ENCODE measurements at places on chromosomes 16 and 17.

- no peak for DNase-seq
Observed at GRCh38 chr17:53336281-53336680, 486.4 kb upstream of the KIF2B start.

DNA sequence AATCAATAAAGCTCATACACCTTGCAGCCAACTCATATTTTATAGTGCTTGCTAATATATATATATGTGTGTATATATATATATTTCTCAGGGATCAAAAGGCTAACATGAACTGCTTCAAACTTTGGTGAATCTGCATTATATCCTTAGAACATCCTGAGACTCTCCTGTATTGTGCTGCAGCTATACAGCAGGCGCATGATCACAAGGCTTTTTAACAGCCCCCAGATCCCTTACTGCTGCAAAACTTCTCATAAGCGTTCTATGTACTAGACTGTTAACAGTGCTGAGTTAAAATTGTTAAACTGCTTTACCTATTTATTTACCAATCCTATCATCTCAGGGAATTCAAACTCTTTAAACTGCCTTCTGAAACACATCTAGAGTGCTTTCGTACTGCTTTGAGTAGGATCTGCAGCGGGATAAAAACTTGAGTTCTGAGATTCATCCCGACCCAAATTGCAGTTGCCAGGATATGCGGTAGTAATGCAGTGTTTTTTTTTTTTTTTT is 1.3 kb downstream of the GPATCH8 start:
- DNase-seq: no peak

GRCh38 chr16:11234884-11235702 is 20.9 kb downstream of the SOCS1 start:
- DNase-seq: no peak

- no peak for DNase-seq
Observed at GRCh38 chr17:35927714-35928113, 2.9 kb downstream of the RDM1 start.

DNA sequence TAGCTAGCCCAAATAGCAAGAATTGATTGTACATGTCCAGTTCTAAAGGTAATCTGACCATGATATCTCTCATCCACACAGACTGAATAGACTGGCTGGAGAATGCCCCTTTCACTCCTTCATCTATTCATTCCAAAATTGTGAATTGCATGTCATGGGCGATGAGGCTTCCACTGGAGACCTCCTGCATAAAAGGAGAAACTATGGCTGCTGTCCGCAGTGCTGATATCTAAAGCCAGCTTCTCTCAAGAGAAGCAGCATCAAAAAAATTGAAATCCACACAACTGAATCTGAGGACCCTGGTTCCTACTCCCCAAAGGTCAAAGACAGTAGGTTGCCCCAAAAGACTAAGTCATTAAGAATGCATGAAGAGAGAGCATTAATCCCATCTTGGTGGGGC is 7.9 kb upstream of the SCNN1G start:
- no peak for DNase-seq

DNA sequence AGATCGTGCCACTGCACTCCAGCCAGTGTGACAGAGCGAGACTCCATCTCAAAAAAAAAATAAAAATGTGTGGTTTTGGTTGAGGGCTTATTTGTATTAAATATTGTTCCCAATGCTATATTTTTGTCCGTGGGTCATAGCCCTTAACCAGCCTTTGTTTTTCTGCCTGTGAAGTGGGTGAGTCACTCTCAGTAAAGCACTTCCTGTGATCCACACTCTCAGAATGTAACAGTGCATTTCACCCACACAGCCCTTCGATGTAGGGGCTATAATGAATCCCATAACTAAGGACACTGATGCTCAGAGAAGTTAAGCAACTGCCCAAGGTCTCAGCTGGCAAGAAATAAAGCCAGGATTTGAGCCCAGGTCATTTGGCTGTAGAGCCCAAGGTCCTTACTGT is 34.7 kb upstream of the POLR3E start:
- no peak for DNase-seq

- DNase-seq: no peak
Observed at GRCh38 chr17:67469208-67469980, 92.3 kb downstream of the PITPNC1 start.

GRCh38 chr17:33942414-33942813 is 312.7 kb upstream of the CCL2 start:
- no peak for DNase-seq

DNA sequence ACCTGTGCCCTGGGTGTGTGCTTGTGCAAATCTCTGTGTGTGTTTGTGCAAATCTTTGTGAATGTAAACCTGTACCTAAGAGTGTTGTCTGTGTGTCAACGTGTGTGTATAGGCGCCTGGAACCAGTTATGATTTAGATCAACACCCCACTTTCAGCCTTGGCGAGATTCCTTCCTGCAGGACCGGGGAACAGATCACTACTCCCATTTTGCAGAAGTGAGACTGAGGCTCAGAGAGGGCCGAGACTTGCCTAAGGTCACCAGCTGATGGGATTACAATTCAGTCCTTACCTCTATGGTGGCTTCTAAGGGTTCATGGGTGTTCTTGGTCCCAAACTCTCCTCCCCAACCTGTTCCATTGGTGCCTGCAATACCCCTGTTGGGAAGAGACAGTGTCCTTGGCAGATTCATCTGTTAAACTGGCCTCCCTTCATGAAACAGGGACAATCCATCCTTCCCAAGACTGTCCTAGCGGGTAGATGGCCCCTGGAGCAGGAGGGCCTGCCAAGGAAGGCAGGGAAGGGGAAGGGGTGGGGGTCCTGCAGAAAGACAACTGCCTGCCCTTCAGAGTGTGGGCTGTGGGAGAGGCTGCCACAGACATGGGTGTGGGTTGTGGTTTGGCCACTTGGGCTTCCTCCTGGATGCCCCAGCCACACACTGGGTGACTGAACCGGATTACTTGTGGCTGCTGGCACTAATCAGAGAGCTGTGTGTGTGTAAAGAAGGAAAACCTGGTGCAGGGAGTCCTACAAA is 6.9 kb upstream of the MAPK7 start:
- DNase-seq: no peak

GRCh38 chr16:14608111-14608566 is 21.9 kb downstream of the PARN start:
- no peak for DNase-seq

DNA sequence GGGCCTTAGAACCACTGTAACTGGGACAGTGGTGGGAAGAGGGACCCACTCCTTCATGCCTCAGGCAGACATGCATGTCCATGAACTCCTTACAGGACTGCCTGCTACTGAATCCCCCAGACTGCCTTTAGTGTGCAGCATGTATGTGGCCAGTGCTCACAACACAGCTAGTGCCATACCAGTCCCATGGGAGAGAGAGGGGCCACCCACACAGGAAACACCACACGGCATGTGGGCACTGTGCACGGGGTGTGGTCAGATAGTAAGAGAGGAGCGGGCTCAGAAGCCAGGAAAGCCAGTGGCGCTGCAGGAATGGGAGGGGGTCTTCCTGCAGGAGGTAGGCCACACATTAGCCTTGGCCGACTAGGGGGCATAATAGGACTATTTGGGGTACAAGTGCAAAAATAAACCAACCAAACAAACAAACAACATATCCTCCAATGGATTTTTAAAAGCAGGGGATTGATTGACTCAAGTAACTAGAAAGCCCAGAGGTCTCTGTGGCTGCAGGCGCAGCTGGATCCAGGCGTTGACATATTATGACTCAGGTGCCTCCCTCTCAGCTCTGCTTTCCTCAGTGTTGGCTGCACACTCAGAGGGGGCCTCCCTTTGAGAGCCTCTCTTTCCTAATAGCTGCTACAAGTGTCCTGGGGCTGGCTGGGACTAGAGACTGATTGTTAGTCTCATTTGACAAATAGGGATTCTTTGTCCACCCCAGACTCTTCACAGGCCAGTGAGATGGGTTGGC is 104.4 kb downstream of the AMFR start:
- no peak for DNase-seq

GRCh38 chr17:8072729-8073461 is 14.6 kb downstream of the ALOX12B start:
- DNase-seq: no peak

- no peak for DNase-seq
Observed at GRCh38 chr16:74617206-74617788, 10.4 kb upstream of the GLG1 start.

- DNase-seq: peak; percentile 62
Observed at GRCh38 chr17:57597531-57598453, 147.3 kb downstream of the CCDC182 start.

DNA sequence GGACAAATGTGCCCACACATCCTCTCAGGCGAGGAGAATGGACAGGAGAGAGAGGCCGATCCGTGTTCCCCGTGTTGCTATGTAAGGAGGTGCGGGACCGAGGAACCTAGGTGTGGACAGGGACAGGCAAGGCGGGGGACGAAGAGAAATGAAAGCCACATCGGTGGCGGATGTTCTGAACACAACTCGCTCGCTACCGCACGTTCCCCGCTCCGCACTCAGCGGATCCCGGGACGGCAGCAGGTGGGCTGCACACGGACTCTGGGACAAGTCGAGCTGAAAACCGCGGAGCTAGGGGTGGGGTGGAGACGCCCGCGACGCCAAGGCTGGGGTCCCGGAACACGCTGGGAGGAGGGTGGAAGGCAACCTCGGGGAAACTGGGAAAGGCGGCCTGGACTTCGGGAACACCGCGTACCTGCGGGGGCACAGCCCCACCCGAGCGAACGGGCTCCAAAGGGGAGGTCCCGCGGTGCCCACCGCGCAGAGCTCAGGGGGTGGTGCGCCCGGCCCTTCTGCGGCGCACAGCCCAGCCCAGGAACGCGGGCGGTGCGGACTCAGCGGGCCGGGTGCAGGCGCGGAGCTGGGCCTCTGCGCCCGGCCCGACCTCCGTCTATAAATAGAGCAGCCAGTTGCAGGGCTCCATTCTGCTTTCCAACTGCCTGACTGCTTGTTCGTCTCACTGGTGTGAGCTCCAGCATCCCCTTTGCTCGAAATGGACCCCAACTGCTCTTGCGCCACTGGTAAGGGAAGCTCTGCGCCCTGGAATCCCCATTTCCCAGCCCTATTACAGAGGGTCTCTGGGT is at the start of gene MT1E:
TSS of gene MT1E (plus strand) at position 642 of the 803 bp plus-strand sequence. CDS start at position 713, 71 bp downstream.
- no peak for DNase-seq

DNA sequence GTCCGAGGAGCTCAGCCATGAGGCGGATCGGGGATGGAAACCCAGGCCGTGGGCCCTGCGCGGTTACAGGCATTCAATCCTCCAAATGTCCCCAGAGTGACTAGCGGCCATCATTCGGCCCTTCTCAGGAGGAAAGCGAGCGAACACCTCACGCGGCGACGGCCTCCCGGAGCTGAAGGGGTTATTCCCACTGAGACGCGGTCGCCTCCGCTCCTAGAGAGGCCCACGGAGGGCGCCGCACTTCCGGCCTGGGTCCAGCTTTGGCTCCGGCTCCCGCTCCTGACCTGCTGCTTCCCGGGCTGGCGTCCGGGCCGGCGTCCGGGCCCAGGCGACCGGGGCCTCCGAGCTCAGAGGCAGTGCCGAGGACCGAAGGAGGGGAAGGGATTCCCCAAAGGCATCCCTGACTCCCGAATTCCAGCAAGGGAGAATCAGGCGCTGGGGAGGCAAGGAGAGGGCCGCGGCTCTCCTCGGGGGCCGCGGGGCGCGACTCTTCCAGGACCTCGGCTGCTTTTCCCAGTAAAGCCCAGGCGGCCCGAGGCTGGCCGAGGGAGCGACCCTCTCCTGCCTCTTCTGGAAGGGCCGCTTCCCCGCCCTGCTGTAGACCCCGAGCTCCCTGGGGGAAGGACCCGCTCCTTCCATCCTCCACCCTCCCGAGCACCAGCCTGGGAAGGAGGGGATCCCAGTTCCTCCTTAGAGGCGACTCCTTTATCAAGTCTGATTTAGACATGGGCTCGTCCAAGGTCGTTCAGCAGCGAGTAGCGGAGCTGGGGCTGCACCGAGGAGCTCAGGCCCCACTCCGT is 18.6 kb upstream of the ZNF629 start:
- peak; percentile 61 for DNase-seq

DNA sequence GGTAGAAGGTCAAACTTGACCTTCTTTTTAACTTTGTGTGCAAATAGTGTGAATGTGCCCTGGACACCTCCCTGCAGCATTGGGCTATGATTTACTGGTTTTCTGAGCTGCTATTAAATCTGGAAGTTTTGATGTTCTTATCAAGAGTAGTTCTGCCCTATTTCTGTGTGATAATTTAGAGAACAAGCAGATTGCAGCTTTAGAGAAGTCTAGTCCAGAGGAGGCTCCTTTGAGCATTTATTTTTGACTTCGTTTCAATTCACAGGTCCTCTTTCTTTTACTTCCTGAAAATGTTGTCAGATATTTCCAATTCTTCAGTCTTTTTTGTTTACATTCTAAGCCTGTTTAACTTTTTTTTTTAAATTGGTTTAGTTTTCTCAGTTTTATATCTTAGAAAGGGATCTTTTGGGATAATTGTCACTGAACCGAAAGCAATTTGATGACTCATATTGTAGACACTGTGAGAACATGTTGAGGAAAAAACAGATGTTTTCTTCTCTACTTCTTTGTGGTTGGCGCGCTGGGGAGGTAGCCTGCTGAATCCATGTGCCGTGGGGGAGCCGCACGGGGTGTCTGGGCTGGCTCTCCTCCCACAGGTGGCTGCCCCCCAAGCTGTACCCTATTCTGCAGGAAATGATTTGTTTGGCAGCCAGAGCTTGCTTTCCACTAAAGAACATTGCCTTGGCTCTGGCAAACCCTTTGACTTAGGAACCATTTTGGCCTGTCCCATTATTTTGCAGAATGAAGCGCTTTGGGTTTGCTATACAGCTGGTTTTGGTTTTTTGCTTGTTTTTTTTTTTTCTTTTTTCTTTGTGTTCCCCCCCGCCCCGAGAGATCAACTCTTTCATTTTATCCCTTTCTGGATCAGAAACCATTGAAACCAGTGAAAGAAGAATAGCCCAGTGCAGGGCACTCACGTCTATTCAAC is 53.4 kb downstream of the MFSD11 start:
- DNase-seq: peak; percentile 18

- DNase-seq: no peak
Observed at GRCh38 chr17:55648086-55648485, 74.6 kb downstream of the TMEM100 start.

DNA sequence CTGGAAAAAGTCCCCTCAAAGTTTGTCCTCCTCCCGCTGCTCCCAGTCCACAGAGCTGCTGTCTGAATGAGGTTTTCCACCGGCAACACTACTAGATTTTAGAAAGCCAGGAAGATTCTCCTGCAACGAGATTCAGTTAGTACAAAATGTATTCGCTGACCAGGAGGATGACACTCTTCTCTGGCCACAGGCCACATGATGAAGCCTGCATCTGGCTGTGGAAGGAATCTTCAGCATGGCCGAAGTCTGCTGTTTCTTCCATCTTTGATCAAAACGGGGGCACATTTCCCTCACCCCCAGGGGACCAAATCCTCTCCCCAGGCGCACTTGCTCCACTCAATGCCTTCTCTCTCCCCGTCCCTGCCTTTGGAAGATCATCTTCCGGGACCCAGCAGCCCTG is 215.8 kb upstream of the NLRP1 start:
- DNase-seq: no peak

- DNase-seq: no peak
Observed at GRCh38 chr16:70777973-70778406, 23.0 kb downstream of the VAC14 start.

- peak; percentile 83 for DNase-seq
Observed at GRCh38 chr17:80647746-80648145, 103.1 kb downstream of the RPTOR start.

- DNase-seq: no peak
Observed at GRCh38 chr16:30394592-30395154, 547 bp upstream of the ZNF48 start.

Data from stromal cell of bone marrow (primary cell).